ENCODE measurements at places on chromosomes 1 and 21. TPM values are rescaled to one million over a fixed set of nuclear protein-coding genes. Genes with fewer than 3 reads are reported as not detected.

The LCE1F gene
- not detected for polyA plus RNA-seq

The NPPB gene
- polyA plus RNA-seq, result not detected

The ADGRB2 gene
- 0.55 TPM for polyA plus RNA-seq

DNA sequence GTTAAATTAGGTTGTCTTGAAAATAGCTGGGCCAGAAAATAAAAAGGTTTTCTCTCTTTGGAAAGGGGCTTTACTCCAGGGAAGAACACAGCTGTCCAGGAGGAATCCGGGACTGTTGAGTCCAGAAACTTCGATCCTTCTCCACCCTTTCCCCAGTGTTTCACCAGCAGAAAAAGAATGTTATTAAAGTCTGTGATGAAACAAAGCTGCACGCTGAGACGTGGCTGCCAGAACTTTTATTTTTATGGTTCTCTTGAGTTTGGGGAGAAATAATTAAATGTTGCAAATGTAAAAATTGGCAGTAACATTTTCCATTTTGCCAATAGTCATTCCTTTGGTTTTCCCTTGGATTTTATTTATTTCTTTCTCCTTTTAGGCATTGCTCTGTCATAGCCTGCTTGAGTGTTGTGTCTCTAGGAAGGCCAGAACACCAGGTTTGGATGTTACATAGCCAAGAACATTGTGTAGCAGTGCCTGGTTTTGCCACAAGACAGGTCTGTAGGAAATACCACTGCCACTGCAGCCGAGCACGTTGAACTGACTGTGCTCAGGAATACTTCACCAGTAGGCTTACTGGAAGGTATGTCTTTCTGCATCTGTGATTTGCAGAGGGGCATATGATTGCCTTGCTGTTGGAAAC is 87.4 kb downstream of the ROR1 start:
- no peak overlapping the region for H3K4me3 ChIP-seq
- H3K4me1 ChIP-seq, result no peaks in the 10 kb centered on the region
- no peaks in the 10 kb centered on the region for H3K36me3 ChIP-seq
- no peaks in the 10 kb centered on the region for H3K27me3 ChIP-seq
- H3K27ac ChIP-seq, result no peak overlapping the region

DNA sequence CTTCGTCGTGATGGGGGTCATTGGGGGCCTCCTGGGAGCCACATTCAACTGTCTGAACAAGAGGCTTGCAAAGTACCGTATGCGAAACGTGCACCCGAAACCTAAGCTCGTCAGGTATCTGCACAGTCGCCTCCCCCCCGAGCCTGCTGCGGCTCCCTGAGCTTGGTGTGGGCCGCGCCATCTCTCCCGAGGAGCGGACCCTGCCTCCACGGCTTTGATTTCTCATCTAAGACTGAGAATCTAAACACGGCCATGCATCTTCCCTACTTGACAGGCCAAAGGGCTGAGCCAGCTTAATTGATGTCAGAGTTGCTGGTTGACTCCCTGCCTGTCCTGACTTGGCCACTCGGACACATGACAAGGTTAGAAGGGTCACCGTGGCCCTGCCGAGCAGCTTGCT is 19.1 kb downstream of the NPPA start:
- H3K4me1 ChIP-seq, result no peaks in the 10 kb centered on the region
- H3K36me3 ChIP-seq, result peaks cover 29% of the 10 kb centered on the region
- DNase-seq, result no peak
- no peak overlapping the region for H3K4me3 ChIP-seq
- H3K27ac ChIP-seq, result no peak overlapping the region

- H3K4me3 ChIP-seq, result no peak overlapping the region
- peaks cover 46% of the 10 kb centered on the region for H3K4me1 ChIP-seq
- DNase-seq, result no peak
- no peak overlapping the region for H3K27ac ChIP-seq
These were observed 8.3 kb upstream of the KCNAB2 start for GRCh38 chr1:6037338-6037762.

DNA sequence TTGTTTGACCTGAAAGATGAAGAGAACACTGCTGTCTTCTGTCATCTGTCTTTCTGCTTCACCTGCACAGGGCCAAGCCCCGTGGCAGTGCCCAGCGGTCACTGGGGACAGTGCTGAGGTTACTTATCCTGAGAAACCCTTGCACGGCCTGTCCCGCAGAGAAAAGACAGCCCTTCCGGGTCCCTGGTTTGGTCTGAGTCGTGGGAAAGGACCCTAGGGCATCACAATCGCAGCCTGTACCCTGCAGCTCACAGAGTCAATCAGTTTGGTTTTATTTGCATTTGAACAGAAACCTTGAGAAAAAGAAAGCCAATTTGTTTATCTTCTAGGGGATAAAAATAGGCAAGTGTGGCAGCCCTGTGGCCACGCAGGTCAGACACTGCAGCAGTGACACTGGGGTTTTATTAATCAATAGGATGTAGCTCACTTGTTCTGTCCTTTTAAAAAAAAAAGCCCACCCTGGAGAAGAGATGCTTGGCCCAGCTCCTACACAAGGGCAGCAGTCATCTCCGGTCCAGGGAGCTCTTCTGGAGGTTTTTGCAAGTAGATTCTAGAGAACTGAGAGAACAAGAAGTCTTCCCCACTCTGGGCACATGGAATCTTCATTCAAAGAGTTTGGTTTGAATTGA is 120.0 kb downstream of the PEX14 start:
- DNase-seq, result no peak
- no peak overlapping the region for H3K4me3 ChIP-seq
- H3K4me1 ChIP-seq, result no peaks in the 10 kb centered on the region
- no peaks in the 10 kb centered on the region for H3K36me3 ChIP-seq
